ENCODE measurements at places on chromosomes 3 and 15.

DNA sequence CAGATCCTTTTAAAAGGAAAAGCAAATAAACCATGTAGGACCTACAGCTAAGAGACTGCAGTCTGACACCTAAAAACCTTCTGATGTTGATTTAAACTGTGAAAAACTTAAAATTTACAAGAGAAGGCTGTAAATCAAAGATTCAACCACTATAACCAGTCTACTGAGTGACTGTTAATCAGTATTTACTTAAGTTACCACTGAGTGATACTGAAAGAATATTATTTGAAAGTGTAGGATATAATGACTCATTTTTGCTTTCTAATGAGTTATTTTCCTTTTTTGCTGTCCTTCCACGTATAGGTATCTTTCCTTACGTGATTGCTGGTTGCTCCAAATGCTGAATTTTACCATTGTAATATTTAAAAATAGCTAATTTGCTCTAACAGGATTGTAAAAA, 44.6 kb downstream of the RFX7 start:
- no peak for DNase-seq

- no peak for DNase-seq
Observed at GRCh38 chr15:69323893-69324430, 25.2 kb downstream of the PAQR5 start.

DNA sequence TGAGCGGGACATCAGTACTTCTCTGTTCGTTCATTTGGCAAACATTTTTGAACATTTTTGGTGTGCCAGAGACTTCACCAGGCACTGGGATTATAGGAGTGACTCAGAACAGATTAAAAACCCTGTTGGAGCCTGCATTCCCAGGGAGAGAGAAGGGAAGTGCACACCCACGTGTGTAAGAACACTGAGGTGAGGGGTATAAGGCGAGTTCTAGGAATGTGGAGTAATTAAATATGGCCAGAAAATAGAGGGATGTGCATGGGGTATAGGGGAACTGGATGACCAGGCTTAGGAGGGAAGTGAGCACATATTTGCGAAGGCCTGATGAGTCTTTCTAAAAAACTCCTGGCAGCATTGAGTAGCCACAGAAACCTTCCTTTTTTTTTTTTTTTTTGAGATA, 401.2 kb upstream of the C2CD4B start:
- no peak for DNase-seq

- DNase-seq = no peak
Observed at GRCh38 chr3:112794622-112795172, 52.0 kb downstream of the CD200R1L start.

- peak; percentile 80 for DNase-seq
Observed at GRCh38 chr3:57756528-57757401, 656 bp downstream of the SLMAP start.

- no peak for DNase-seq
Observed at GRCh38 chr15:78448441-78449219, 10.6 kb downstream of the IREB2 start.

- no peak for DNase-seq
Observed at GRCh38 chr3:128823008-128823407, 56.4 kb upstream of the ACAD9 start.

- peak; percentile 76 for DNase-seq
Observed at GRCh38 chr15:69475769-69476358, 23.2 kb downstream of the RPLP1 start.

GRCh38 chr3:182717216-182717615, 76.1 kb upstream of the ATP11B start:
- no peak for DNase-seq

GRCh38 chr15:89122505-89123180, 34.4 kb downstream of the ABHD2 start:
- DNase-seq = no peak

DNA sequence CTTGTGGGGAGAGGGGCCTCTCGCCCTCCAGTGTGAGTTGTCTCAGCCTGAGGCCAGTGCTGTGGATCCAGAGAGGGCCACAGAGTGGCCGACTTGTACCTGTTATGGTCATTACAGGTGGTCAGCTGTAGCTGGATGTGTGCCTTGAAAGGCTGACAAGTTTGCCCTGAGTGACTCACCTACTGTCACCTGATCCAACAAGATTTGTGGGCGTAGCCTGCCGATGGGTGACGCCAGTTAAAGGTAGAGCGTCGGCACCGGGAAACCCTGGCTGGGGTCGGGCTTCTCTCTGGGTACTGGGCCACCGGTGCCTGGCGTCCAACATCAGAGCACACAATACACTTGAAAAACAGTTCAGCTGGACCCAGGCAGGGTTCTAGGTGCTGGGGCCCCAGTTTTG, 2.8 kb upstream of the ISG20 start:
- no peak for DNase-seq

DNA sequence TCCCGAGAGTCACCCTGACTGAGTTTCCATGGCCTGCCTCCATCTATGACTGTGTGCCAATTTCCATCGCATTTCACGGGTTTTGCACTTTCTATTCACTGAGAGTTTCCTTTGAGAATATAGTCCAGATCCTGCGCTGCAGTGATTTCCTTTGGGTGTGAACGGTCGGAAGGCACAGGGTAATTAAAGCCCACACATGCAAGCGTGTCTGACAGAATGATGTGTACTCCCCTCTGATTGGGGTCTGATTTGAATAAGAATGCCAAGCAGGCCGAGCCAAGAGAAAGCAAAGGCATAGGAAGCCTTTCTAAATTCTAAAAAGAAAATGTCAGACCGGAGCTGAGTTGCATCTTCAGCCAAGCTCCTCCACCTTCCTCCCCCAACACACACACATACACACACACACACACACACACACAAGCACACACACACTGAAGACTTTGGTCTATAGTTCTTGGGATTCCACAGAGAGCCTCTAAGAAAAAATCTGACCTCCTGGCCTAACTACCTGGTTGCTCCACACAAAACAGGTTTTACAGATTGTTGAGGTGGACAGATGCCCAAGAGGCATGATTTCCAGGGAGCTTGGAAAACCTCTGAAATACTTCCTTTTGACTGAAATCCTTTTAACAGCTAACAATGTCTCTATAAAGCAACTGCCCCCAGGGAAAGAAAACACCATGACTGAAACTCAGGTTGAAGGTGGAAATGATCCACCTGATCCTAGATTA, 59.7 kb upstream of the LRRN1 start:
- DNase-seq = no peak

DNA sequence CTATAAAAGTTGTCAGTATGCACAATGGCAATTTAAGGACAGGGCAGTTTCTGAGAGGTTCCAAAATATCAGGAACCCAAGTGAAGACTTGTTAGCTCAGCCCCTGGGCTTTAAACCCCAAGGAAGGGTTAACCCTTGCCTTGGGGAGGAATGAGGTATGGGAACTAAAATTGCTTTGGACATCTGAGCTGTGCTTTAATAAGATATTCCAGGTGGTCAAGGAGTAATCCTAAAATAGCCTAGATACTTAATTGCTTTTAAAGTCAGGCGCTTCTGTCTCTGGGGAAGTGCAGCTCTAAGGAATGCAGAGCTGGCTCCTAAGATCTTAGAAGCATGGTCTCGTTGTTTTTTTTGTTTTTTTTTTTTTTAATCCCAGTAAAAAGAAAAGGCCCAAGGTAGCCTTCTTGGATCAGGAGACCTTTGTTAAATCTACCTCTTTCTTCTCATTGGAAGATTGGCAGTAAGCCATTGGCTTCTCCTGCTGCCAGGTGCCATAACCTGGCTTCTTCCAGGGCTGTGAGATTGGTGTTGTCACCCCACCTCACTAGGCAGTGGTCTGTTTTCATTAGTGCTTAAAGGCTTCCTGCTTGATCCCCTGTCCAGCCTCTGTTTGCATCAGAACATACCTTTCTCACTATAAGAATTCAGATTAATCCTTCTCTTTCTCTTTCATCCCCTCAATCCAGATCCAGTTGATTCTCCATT, 24.5 kb downstream of the ARID3B start:
- no peak for DNase-seq

GRCh38 chr3:62214850-62215249, 158.5 kb downstream of the FEZF2 start:
- DNase-seq = no peak

GRCh38 chr3:175512700-175513099, 653.6 kb downstream of the NAALADL2 start:
- no peak for DNase-seq

GRCh38 chr15:96331144-96331944, 844 bp downstream of the NR2F2 start:
- no peak for DNase-seq

GRCh38 chr3:162863579-162863978, 1367.0 kb downstream of the OTOL1 start:
- DNase-seq = no peak

- DNase-seq = no peak
Observed at GRCh38 chr3:66140743-66141372, 79.9 kb upstream of the SLC25A26 start.

GRCh38 chr3:14377044-14377837, 25.2 kb upstream of the SLC6A6 start:
- no peak for DNase-seq

- peak; percentile 50 for DNase-seq
Observed at GRCh38 chr15:35362195-35362829, 183.7 kb downstream of the DPH6 start.

- no peak for DNase-seq
Observed at GRCh38 chr3:37445163-37445562, 270.8 kb upstream of the LRRFIP2 start.

- DNase-seq = no peak
Observed at GRCh38 chr3:105349684-105350387, 16.9 kb upstream of the ALCAM start.

DNA sequence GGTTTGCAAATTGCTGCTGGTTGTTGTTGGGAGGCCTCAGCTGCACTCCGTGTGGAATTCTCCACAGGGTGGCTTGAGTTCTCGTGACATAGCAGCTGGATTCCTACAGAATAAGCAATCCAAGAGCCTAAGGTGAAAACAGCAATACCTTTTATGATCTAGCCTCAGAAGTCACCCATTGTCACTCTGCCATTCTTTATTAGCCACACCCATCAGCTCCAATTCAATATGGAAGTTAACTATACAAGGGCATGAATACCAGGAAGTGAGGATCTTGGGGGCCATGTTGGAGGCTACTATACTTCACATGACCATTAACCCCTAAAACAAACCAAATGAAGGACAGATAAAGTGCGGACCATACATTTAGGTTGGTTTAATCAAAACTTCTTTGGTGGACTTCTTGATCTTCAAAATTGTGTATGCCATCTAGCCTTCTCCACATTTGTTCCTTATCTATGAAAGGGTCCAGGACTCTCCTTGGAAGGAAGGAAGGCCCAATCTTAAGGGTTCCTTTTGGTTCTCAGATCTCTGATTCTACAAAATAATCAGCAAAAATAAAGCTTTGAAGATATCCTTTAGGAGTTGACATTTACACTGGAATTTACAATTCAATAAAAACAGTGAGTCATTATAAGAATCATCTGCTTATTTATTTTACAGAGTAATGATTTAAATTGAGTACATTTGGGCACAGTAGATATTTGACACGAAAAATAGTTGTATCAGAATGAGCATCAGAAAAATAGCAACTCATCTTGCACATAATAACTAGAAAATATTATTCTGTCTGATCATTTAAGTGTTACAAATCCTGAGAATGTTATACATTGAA, 21.5 kb downstream of the CIAO2A start:
- no peak for DNase-seq

DNA sequence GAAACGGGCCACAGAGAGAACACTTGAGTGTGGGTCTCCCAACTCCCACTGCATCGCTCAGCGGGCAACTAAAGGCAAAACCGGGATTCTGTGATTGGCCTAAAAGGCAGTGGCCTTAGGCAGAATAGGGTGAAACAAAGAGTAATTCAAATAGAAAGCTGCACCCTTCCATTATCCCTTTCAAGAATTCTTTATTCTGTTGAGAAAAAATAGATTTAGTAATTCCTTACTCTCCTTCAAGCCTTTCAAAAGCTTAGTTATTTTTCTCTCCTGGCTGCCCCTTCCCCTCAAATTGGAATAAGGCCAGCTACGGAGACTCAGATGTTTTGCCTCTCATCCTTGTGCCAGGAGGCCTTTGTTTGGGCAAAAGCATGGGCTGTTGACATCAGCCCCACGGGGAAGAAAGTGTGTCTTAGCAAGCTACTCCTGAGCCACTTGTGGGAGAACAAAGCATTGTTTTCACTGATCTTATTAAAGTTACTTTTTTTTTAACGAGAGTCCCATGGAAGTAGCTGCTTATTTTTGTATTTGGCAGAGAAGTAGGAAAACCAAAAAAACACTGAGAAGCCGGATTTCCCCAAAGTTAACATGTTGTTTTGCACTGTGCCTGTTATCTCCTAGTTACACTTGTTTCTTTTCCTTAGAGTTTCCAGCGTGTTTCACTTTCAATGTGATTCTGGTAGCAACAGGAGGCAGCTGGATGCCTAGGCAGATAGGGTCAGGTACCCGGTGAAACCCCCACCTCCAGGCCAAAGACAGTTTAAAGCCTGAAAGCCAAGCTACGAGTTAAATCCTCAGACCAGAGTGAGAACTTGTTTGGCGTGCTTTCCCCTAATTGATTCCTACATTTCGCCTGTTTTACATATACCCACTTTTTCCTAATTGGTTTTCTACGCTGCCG, 2.2 kb downstream of the ST6GAL1 start:
- no peak for DNase-seq

- no peak for DNase-seq
Observed at GRCh38 chr3:160701490-160701889, 24.5 kb downstream of the ARL14 start.

DNA sequence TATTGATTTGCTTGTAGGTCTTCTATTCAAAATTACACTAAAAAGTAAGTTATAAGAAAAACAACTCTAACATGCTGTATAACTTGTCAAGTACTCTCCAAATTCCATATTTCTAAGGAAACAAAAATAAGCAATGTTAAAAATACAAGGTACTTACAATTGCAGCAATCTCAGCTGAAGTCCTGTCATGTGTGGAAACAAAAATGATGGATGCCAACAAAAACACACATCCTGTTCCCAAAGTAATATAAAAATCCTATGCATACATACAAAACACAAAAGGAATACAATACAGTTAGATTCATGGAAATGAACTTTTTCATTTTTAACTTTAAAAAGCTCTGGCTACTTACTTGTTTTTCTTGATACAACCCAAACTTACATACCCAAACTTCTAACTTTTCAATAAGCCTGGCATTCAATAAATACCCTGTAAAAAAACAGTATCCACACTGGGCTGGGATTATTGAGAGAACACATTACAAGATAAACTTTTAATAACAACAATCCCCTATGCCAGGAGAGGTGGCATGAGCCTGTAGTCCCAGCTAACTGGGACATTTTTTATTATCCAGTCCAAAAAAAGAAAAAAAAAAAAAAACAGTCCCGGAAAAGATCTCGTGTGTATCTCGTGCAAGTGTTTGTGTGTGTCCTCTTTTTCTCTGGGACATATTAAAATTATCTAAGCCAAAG, 14.7 kb downstream of the CMTM6 start:
- no peak for DNase-seq

- DNase-seq = no peak
Observed at GRCh38 chr3:141575879-141576743, 89.3 kb downstream of the RASA2 start.
